Right kidney (tissue), 9 donors: ENCODE measurements at places on chromosomes 2 and 18.
A peak's percentile ranks its signal among the peaks of the same experiment; 100 is the strongest.

GRCh38 chr2:157149270-157149669, 108.2 kb upstream of the GALNT5 start:
- DNase-seq = no peak

DNA sequence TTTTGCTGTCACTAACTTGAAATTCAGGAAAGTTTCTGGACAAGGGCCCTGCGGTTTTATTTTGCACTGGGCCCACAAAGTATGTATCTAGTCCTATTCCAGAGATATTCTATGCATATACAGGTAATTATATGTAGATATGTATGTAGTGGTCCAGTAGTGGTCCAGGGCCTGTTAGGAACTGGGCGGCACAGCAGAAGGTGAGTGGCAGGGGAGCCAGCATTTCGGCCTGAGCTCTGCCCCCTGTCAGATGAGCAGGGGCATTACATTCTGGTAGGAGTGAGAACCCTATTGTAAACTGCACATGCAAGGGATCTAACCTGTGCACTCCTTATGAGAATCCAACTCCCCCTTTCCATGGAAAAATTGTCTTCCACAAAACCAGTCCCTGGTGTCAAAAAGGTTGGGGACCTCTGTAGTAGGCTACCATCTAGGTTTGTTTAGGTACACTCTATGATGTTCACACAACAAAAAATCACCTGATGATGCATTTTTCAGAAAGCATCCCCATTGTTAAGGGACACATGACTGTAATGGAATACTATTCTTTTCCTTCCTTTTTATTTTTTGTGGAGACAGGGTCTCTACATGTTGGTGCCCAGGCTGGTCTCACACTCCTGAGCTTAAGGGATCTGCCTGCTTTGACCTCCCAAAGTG, 2.8 kb upstream of the PPP4R3B start:
- no peak for DNase-seq

DNA sequence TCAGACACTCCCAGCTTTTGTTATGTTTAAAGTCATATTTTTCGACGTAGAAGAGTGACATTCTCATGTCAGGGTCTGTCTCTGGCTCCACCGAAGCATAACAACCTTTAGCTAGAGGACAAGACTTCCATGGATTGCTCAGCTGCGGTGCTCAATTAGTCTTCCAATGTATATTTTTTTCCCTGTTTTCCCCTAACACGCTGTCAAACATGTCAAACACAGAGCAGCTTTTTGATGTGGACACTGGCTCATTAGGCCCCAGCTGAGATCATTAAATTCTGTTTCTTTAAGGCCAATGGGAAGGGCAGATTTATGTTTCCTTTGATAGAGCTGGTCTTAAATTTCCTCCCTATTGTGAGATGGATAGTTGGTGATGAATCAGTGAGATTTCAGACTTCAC, 525.4 kb downstream of the PIK3C3 start:
- peak; percentile 26 for DNase-seq

- no peak for DNase-seq
Measured at GRCh38 chr2:173033084-173033483, 42.6 kb upstream of the MAP3K20 start.

DNA sequence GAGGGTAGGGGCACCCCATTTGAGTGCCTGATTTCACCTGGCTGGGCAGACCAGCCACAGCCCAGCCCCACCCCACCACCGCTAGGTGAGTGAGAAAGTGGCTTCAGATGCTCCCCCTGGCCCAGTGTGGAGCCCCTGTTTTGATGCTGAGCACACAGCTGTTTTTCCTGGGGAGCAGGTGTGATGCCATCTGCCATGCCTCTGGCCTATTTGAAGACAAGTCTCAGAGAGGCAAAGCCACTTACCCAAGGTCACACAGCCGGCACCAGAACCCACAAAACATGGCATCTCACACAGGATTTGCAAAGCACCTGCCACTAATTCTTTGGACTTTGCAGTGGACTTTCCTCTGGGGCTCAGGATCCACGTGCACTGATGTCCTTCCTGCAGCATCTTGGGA, 131.3 kb downstream of the INHBB start:
- no peak for DNase-seq

DNA sequence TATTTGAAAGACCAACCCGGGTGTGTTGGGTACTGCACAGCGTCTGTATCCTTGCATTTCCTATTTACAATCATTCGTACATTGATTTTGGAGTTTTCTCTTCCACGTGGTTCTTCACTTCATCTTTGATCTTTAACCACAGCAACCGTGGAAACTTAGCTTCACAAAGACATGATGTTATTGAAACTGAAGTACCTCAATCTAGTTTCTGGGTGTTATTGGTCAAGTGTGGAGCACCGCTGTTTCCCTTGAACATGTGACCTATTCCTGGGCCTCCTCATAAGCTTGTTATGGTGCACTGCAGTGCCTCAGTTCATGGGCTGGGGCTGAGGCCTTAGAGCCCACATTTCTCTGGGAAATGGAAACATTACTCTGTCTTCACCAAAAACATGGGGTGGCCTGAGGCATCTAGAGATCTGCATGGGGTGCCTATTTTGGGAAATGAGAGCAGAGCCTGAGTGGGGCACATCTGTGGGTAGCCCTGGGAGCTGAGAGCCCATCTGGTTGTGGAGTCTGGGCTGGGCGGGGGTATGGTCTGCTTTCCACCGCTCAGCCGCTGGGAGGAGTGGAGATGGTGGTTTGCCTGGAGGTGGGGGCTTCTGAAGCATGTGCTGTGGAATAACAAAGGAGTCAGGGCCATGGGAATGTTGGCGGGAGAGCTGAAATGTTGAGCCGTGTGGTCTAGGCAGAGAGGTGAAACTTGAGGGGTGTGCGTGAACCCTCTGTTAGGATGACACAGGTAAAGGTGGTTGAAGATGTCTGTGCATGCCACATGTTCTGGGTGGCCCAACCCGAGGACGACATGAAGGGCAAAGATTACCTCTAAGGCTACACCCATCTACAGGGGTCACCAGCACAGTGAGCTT, 37.4 kb downstream of the ZNF236 start:
- DNase-seq = no peak

DNA sequence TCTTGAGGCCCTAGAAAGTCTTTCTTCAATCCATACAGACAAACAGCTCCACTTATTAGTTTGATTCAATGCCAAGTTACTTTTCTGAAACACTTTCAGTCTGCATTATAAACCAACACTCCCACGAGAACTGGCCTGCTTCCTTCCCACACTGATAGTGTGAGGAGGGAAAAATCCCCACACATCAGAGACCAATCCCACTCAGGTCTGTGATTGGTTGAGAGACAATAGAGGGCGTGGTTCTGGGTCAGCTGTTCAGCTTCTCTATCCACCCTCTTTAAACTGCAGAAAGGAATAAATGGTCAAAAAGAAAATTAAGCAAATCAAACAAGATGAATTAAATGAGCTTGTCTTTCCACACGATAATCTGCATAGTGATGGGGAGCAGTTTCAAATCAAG, 152.5 kb downstream of the NRP2 start:
- DNase-seq = no peak

DNA sequence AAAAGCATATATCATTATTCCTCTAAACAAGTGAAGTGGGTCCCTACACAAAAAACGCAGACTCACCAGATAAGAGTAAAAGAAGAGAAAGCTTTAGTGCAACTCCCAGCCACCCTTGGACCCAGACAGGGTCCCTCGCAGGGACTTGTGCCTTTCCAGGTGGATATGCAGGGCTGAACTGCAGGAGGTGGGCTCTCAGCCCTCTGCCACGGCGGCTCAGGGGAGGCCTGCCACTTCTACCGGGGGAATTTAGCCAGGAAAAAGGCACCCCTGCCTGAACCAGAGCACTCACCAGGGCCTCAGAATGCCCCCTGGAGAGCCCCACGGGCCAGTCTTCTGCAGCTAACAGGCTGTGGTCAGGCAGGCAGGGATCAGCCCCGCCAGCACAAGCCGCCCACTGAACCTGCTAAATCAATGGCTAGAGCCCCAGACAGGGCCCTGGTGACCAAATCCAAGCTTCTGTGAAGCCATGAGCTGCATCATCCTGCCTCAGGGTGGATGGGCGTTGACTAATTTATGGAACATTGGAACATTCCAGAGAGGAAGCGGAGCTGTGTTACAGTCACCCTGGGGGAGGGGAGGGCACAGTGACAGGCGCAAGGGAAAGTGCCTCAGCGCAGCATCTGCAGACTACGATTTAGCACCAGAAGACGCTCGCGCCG, 209.3 kb downstream of the EIPR1 start:
- no peak for DNase-seq

- no peak for DNase-seq
Measured at GRCh38 chr2:237701859-237702390, 74.5 kb downstream of the LRRFIP1 start.

DNA sequence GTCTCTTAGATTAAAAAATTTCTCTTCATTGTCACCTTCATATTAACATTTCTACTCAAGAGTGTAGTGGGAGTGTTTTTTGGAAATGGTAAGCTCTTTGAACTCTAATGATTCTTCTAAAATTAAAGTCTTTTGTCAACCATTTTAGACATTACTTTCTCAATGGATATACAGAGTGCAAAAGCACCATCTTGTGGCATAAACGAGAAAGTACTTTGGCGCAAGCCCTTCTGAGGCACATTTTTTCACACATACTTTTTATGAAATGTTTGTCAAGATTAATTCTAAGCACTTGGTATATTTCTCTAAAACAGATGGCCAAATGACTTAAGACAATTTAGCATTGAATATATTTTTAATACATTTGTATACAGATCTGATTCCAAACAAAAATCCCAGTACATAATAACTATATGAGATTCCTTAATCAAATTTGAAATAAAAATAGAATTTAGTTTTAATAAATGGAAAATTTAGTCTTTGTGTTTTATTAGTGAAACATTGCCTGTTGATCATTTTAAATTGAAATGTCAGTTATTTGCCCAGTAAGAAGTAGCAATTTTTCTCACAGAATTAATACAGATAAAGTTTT, 63.3 kb upstream of the GALNT5 start:
- DNase-seq = peak; percentile 2

DNA sequence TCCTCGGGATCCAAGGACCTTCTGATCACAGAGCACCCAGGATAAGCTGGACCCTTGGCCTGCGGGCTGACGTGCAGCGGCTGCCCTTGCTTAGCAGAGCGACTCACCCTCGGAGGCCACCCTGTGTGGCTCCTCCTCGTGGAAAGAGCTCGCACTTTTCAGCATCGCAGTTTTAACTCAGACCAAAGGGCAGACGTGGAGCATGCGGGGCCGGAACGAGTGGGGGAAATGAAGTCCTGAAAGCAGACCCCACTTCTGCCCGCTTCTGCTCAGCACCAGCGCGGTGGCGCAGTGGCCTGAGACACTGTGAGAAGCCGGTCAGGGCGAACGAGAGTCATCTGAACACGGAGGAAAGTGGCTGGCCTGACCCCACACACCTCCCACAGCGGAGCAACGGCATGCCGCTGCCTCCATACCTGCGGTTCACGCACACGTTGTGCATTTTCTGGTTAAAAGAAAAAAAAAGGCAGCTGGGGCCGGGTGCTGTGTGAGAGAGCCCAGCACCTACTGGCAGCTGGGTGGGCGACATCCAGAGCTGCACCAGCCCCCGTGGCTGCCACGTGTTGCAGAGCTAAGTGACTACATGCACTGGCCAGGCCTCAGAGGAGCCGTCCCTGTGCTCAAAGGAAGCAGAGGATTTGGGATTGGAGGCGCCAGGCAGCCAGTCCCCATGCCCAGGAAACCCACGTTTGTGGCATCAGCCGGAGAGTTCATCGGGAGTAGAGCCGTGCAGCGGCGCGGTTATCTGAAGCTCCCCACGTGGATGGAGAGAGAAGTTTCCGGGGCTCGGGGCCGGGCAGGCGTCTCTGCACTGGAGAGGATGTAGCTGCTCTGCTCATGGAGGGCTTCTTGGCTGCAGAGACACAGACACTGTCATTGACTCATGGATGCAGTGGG, 89.7 kb downstream of the USP40 start:
- no peak for DNase-seq

- no peak for DNase-seq
Measured at GRCh38 chr2:137896467-137896866, 67.8 kb upstream of the HNMT start.

GRCh38 chr2:206324869-206325268, 50.4 kb downstream of the ZDBF2 start:
- DNase-seq = no peak

DNA sequence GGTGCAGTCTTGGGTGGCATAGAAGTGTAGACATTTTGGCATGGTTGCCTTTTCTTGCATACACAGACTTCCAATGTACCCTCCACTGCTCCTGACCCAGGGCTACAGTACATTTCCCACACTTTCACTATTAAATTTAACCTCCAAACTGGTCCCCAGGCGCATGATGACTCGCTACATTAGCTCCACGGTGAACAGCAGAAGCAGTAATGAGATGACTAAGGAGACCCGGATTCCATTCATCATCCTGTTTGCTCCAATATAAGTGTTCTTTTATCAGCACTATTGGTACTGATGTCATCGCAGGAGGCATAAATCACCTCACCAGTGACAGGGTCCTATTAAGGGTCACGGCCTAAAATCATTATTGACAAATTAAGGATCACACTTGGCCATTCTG, 316.5 kb downstream of the EN1 start:
- no peak for DNase-seq

DNA sequence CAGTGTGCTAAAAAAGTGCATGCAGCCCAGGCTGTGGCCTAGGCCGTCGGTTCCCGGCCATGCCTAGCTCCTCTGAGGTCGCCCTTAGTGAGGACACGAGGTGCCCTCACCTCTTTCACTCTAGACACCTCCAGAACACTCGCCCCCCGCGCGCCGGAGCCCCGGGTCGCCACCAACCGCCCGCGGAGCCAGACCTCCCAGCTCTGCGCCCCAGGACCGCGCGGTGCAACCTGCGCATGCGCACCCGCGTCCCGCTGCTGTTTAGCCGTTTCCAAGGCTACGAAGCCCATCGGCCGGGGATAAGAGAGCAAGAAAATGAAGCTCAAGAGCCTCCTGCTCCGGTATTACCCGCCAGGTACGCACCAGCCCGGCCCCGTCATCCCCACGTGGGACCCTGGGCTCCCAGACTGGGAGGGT, at the start of gene DAW1:
Gene DAW1, plus strand, starts transcription at position 257 of the 417 bp plus-strand sequence. Its CDS starts 59 bp downstream, at position 316.
- DNase-seq = peak; percentile 78

- no peak for DNase-seq
Measured at GRCh38 chr2:129754831-129755230, 224.6 kb upstream of the RAB6C start.

DNA sequence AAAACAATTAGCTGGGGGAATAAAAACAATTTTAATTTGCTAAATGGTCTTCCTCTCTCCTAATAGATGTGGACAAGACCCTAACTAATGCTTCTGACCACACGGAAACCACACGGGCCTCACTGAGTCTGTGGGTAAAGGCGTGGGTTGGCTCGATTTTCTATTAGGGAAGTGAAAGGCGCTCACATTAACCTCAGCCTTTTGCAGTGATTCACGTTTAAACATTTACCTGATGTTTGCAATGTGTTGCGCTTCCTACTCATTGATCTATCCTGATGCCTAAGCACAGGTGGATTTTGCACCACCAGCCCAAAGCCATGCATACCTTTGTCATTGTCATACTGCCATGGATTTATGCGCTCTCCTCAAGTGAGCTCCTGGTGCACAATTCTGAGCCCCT, 35.6 kb upstream of the NRP2 start:
- no peak for DNase-seq
